ENCODE measurements at places on chromosomes 4 and X.

- DNase-seq, result no peak
These were observed 36.9 kb downstream of the NR3C2 start for GRCh38 chr4:148405161-148405893.

DNA sequence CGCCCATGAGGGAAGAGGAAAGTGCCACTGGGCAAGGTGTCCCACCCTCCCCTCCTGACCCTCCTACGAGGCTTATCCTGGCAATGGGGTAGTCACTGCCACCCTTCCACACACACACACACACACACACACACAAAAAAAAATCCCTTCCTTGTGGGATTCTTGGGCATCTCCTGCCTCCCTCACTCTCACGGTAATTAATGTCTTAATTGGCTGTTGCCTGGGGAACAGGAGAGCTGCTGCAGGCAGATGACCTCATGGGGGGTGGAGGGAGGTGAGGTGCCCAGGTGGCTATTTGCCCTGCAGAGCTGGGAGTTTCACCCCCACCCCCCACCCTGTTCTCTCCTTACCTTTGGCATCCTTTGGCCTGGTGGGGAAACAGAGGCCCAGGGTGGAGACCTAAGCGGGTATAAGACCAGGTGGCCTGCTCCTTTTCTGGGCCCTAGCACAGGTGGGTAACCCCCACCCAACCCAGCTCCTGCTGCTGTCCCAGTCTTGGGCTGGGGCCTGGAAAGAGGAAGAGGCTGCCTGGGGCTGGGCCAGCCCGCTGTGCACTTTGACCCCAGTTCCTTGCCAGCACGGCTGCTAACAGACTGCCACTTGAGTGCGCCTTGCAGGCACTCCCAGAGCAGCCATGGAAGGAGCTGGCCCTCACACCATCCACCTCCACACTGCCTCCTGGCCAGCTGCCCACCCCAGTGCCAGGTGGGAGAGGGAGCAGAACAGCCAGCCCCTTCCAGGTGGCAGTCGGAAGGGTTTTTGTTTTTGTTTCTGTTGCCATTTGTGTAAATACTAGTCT is 12.6 kb downstream of the EFNB1 start:
- DNase-seq, result no peak

GRCh38 chrX:152137771-152138387 is 498 bp downstream of the MAGEA10 start:
- DNase-seq, result no peak

DNA sequence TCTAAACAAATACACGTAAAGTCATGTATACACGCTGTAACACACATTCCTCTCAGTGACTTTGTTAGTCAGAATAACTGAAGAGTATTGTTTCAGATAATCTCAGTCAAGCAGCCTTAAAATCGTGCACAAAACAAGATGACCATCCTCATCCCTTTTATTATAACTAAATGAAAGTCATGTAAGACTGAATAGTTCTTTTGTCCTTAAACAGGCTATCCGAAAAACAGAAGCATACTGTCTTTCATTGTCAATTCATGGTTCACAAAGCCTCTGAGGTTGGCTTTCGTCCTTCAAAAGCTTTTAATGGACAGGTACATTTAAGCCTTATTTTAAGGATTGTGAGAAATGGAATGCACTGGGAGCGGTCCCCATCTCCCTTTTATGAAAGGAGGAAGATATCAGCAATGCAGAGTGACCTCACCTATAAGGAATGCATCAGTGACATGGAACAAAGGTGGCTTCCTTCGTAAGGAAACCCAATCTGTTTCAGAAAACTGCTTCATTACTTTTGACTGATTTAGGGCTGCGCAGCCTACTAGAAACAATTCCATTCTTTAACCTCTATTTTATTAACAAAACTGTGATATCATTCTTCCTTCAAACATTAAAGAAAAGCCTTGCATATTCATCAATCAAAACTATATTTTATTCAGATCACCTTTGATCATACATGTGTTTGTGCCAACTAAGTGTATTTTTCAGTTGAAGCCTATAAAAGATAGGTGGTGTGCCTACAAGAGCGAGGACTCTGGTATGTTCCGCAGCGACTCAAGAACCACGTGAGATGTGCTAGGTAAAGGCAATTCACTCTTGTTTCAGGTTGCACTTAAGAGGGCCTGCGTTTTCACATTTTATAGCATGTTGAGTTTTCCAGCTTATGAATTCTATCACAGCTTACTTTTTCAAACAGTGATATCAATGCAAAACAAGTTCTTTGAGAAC is 19.2 kb downstream of the SH3RF1 start:
- DNase-seq, result no peak

DNA sequence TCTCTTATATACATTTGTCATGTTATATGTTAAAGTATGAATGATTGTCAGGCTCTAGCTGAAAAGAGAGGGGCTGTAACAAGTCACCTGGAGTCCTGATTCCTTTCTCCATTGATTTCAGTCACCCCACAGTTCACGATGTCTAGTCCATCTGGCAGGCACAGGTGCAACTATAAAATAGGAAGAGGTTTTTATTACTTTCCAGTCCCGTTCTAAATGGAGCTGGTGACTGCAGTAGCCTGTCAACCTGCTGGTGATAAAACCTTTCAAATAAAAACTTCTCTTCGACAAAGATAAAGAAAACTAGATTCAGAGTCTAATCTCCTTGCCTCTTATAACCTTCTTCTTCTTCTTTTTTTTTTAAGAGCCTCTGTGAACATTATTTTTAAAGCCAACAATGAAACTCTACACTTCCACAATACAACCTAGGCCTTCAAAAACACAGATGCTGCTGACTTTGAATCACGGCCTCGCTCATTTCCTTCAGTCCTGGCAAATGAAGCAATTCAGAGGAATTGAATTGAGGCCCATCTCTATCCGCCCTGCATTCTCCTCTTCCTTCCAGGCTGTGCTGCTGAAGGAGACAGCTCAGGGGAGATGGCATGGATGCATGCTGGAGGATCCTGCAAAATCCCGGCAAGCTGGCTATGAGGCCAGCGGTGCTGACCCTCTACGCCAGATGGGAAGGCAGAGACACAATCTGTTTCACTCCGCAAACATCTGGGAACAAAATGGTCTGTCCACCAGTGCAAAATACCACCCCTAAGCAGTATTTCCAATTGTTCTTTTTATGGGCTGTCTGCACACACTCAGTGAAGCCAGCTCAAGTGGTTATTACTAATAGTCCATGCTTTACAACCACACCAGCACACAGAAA is 27.3 kb upstream of the CDKN2AIP start:
- no peak for DNase-seq

- DNase-seq, result no peak
These were observed 87.3 kb downstream of the CAMK2D start for GRCh38 chr4:113674251-113674650.

DNA sequence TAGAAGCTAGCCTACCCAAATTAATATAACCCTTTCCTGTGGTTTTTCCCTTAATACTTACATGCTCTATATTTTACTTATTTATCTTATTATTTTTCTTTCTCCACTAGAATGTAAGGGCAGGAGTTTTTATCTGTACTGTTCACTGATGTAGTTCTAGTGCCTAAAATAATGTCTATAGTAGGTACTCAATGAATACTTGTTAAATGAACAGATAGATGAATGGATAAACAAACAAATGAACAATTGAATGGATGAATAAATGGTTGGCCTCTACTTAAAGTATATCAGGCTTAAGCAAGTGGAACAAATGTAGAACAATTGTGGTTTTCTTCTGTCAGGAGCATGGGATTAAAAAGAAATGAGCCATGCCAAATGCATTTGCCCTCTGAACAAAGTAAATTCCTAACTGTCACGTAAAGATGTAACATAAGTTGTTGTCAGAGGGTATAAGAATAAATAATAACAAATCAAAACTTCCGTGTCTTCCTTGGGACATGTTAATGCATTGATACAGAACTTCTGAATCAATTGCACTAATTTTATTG is 54.1 kb downstream of the SYTL5 start:
- no peak for DNase-seq

- DNase-seq, result no peak
These were observed 90.4 kb downstream of the PHEX start for GRCh38 chrX:22122510-22122909.

DNA sequence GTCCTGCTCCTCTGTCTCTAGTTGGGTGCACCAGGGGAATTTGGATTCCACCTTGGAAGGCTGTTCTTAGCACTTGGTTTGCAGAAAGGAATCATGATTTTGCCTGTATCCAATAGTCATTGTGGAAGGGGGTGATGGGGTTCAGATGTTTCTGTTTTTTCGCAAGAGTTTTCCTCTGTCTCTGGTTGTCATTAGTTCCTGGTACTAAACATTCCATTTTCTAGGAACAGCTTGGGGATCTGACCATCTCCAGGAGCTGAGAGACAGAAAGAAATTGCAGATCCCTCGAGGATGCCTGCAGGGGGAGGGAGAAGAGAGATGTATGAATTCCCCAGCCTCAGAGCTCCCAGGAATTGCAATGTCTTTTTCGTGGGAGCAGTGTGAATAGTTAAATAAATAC is 70.9 kb downstream of the CYTL1 start:
- no peak for DNase-seq

DNA sequence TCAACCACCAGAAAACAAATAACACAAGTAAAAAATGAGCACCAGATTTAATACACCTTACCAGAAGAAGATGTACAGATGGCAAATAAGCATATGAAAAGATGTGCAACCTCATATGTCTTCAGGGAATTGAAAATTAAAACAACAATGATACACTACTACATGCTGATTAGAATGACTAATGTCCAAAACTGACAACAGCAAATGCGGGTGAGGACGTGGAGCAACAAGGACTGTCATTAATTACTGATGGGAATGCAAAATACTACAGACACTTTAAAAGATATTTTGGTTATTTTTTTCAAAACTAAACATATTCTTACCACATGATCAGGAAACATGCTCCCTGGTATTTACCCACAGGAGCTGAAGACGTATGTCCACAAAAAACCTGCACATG is 140.3 kb downstream of the FRYL start:
- no peak for DNase-seq

DNA sequence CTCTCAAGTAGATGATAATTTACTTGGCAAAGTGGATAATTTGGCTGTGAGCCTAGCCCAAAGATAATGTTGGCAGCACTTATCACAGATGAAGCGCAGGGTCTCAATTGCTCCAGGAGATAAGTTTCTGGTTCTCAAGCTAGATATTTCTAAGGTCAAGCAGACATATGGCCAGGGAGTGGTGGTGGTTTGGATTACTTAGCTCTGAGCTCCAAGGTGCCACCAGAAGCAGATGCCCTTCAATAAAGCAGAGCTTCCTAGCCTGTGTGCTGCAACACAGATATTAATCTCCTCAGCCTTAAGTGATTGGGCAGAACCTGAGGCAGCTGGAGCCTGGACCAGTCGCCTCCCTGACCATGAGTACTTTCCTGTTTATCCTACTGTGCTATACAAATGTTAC is 79.2 kb upstream of the NALF2 start:
- no peak for DNase-seq

GRCh38 chrX:123399709-123400108 is 215.6 kb downstream of the GRIA3 start:
- no peak for DNase-seq

DNA sequence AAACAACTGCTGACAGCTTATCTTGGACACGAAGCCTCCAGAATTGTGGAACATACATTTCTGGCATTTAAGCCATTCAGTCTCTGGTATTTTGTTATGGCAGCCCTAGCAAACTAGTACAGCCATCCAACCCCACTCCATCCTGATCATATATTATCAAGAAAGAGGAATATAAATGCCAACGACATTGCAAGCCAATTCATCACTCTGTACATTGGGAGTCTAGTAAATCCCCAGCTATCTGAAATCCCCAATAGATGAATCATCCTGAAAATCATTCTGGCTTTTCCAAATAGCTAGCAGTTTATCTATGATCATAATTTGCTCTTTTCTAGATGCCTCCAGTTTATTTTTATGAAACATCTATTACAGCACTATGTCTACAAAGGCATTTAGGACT is 41.1 kb downstream of the FRMD7 start:
- DNase-seq, result no peak

GRCh38 chrX:15813416-15813815 is 23.1 kb downstream of the ZRSR2 start:
- no peak for DNase-seq

DNA sequence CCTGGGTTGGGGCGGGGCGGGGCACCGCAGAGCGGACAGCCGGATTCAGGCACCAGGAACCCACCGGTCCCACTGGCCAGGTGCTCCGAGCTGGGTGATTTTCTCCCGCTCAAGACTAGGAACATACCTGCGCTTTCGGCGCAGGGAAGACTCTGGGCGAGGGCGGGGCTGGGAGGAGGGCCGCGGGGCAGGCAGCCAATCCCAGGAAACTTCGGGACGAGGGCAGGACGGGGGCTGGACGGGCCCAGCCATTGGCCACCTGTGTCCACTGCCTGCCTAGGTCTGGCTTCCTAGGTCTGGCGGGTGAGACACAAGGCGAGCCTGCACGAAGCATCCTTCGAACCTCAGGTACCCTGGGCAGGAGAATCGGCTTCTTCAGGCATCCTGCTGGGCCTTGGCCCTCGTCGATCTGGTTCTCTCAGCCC is 274 bp upstream of the ERVMER34-1 start:
- DNase-seq, result no peak

DNA sequence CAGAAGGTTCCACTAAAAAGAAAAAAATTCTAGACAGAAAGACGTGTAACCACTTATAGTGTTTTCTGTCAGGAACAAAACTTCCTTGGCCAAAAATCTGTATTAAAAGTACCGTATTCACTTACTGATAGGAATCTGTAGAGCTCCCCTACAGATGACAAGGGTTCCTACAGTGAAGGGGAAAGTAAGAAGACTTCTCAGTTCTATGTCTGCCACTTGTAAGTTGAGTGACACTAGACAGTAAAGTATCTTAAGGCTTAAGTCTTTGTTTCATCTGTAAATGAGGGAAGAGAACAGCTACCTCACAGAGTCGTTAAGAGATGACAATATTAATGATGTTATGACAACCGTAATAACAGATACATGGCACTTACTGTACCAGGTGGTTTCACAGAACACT is 3.3 kb downstream of the COQ2 start:
- no peak for DNase-seq

DNA sequence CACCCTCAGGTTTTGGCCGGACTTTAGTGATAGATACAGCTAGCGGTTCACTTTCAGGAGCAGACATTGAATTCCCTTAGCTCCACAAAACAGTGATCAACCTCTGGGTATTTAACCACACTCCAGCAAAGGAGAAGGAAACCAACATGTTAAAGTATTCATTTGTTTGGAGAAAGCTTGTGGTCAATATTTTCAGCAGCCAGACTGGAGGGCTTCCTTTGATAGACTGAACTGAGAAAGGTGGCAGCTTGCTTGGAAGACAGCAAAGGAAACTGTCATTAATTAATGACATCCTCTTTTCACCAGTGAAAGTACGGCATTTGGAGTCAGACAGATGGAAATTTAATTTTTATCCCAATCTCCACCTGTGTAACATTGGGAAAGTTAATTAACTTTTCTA is 289.1 kb upstream of the CLNK start:
- DNase-seq, result no peak

DNA sequence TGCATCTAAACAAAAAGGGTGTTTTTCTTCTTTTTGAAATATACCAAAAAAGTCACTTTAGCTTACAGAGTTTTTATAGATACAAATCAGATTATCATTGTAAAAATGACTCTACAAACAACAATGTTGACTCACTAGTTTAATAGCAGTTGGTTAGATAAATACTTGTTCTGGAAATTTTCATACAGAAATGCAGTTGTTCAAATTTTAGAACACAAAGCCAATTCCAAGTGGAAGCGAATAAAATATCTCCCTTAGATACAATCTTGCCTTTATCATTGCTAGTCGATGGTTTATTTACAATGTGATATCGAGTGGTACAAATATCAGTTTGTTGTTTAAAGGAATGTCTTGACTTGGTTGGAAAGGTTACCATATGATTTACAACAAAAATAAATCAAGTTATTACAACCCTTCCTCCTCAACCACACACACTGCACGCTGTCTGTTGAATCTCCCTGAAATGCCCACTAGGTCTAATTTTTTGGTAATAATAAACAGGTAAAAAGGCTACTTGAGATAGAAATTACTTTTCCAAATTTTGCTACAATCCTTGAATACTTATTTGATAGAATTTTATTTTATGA is 114.8 kb downstream of the CDS1 start:
- DNase-seq, result no peak
